Germinal center (tissue), 1 donor: ENCODE measurements at places on chromosomes 2 and 18.

DNA sequence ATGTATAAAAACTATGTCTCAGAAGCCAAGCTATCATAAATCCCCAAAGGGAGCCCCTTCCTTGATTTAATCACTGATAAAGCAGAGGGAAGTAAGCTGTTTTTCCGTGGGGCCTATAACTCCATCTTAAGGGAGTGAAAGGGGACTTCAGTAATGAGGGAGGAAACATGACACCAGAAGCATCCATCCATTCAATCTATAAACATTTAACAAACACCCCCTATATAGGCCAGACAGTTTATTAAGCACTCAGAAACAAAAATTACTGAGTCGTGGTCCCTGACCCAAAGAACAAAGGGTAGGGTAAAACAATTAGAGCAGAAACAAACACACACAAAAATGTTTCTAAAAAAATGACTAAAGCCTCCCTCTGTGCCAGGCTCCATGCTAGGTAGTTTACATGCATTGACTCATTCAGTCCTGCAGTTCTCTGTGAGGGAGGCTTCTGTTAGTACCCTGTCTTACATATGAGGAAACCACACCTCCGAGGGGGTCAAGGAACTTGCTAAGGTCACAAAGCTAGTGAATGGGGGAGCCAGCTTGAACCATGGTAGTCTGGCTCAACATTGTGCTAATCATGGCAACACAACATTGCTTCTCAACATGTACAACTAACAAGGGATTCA lies 472.1 kb downstream of the CDH2 start:
- DNase-seq, result no peak

GRCh38 chr18:10852385-10853303 lies 296.7 kb downstream of the PIEZO2 start:
- DNase-seq, result no peak

- no peak for DNase-seq
Measured at GRCh38 chr2:202780514-202781021, 91.0 kb downstream of the ICA1L start.

- DNase-seq, result no peak
Measured at GRCh38 chr2:97701186-97701585, 12.2 kb upstream of the ZAP70 start.

DNA sequence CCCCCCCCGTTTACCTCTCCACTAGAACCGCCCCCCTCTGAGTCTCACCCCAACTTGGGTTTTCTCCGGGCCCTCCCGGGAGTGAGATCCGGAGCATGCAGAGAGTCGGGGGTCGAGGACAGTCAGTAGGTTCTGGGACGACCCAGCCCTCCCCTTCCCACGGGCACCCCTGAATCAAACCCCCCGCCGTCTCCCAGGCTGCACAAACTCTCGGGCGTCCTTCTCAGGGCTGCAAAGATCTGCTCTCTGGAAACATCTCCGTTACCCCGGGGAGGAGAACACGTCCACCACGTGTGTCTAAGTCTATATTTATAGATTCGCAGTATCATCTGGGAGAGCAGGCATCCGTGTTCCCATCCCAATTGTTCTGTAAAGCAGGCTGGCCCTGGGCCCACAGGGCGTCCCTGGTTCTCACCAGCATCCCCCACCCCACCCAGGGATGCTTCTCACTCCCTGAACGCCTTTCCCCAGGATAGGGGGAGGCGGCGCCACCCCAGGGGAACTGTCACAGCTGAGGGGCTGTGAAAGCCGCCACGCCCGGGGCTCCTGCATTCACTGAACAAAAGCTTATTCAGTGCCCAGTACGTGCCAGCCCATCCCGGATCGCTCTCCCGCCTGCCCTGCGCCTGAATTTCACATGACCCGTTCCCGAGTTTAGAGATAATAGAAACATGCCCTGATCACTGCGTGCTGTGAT lies 765 bp upstream of the DIPK1C start:
- no peak for DNase-seq

- peak; percentile 5 for DNase-seq
Measured at GRCh38 chr18:53909668-53910067, 314.8 kb downstream of the MBD2 start.

DNA sequence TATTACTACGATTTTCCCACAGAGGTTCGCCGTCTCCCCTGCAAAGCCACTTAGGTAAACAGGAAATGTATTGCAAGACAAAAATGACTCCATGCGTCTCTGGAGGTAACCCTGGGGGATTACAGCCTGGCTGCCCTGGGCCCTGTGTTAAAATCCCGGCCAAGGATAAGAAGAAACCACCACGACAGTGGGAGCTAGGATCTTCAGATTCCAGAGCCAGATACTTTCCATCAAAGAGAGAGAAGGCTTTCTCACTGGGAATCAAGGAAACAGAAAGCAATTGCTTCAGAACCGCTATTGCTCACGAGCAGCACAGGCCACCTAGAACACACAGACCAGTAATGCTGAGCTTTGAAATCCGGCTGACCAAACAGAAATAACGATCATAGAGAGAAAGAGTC lies 97.9 kb upstream of the ZNF516 start:
- no peak for DNase-seq

- DNase-seq, result no peak
Measured at GRCh38 chr2:40665493-40666232, 213.8 kb upstream of the SLC8A1 start.

DNA sequence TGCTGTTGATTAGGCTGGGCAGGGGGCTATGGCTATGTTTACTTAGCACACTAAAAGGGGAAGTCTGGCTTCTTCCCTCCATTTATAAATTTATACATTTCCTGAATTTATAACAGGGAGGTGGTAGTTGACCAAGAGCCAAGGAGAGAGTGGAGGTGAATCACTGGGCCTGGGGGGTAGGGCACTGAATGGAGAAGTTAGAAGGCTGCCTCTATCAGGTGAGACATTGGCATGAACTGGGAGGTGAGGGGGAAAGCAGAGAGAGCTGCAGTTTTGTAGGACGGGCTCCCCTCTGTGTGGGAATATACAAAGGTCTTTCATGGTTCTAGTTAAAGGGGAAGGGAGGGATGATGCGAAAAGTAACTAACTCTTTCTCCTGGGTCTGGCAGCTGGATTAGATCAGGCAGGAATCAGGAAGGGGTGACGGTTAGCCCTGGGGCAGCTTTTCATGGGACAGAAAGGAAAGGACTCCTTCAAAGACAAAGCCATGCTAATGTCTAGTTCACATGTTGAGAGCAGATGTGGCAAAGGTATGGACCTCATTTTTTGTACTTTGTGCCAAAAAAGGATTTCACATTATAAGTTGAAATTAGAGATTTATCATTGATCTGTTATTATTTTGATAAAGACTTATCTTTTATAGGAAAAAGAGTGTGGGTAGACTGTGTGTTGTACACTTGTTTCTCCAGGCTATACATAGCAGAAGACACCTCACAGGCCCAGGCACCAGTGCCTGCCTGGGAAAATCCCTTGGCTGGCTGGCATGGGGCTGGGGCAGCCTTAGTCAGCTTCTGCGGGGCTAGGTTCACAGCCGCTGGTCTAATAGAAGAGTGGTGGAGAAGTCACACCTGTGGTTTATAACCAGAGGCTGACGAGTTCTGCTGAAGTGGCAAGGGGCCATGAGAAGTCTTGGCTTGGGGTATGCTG lies 158.7 kb downstream of the CLIP4 start:
- no peak for DNase-seq

DNA sequence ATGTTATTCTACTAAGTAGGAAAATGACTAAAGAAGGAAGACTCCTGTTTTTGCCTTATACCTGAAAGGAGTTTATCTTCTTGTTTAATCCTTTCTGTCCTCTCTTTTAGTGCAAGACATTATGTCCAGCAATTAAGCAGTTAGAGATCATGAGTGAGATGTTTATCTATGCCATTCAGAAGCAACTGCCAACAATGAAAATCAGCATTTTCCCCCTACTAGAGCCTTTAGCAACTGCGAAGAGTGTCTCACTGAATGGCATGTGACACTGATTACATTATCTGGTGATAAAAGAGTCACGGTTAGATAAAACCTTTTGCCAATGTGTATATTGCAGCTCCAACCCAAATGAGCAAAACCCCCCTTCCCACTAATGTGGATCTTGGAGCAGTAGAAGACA lies 357.7 kb upstream of the SYT4 start:
- DNase-seq, result no peak

DNA sequence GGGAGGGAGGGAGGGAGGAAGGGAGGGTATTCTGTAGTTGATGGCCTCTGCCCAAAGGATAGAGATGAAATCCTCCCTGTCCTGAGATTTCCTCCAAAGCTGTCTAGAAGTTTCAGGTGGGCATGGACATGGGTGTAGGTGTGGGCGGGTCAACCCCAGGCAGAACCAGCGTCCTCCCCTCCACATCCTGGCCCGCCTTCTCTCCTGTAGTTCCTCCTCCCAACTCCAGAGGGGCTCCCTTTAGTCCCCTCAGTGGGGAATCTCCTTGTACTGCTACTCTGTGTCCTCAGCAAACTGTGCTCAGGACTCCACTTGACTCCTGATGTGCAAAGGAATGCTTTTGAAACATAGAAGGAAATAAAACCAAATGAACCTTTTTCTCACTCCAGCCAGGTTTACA lies 88.1 kb downstream of the MRPS9 start:
- DNase-seq, result no peak

DNA sequence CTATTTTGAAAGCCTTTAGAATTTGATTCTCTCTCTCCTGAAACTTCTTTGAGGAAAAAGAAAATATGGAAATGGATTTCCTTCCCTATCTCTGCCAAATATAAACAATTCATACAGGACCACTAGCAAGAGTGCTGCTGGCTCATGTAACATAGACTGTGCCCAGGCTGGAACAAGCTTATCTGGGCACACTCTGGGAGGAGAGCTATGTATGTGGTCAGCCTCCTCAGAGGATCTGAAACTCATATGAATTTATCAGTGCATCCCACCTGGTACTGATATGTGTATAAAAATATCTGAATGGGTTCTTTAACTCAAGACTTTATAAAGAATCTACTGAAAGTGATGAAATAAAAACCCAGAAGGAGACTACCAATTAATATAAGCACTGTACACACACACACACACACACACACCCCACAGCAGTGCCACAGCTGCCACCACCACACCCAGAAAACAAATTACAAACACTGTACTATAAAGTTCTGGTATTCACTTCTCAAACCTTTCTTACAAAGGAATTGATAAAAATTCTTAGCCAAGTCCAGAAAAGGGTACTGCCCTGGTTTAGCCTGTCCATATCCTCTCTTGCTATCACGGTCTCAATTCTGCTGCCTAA lies 115.6 kb downstream of the IRS1 start:
- no peak for DNase-seq

DNA sequence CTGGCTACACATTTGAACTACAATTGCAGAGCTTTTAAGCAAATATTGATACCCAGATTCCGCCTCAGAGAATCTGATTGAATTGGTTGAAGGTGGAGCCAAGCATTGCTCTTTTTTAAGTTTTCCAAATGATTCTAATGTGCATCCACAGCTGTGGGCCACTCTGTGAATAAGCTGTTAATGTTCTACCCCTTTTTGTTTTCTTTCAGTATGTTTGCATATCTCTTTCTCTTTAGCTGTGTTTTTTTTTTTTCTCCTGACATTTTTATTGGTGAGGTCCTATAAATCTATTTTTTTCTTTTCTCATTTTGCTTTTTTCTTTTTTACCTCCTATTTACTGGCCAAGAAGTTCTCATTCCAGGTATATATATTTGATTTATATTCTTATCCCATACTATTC lies 6.5 kb downstream of the SCN3A start:
- DNase-seq, result no peak

- no peak for DNase-seq
Measured at GRCh38 chr2:177537213-177537612, 144.6 kb downstream of the AGPS start.

DNA sequence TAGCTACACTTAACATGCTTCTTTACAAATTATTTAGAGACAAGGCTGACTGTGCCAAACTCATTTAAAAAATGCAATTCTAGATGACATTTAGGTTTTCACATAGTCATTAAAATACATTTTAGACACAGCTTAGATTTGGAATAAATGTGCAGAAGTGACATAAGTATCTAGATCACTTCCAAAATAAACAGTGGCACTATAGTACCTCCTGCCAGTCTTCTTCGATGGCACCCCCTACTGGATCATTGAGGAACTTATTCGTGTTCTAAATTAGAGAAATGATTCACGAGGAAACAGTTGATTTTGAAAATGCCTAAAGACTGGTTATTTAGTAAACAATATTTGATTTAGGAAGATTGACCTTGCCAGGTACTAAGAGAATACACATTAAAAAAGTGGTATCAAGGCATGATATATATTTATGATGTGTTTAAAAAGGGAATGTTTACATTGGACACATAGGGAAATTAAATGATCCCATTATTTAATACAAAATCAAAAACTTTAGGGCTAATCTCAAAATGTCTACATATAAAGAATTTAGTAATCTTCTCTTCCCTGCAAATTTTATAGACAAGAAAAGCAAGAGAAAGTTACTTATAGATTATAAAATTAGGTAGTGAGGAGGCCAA lies 323.9 kb downstream of the XIRP2 start:
- DNase-seq, result peak; percentile 26

DNA sequence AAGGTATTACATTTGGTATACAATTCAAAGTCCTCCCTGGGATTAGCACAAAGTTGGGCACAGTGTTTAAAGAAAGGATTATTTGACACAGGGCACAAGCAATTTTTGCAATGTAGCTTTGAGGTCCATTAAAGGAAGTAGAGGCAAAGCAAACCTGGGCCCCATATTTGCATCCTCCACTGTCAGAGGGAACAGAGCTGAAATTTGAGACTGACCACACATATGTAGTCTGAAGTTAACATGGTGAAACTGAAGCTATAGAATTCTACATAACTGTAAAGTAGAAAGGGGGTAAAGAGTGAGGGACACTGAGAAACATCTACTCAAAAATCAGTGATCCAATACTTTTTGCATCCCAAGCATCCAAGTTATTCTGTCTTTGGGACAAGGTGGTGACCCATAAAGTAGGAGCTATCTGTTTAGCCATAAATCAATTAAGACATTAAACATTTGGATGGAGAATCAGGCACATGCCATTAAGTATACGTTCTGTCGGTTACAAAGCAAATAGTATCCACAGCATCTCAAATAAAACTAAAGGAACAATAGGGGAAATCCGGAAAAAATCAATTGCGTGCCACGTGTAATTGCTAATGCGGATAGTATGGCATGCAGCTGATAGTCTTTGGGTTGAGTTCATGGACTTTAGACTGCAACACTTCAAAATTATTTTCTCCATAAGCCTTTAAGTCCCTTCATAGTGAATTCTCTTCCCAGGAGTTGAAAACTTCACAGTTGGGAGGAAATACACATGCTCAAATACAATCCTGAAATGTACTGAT lies 72.6 kb downstream of the PLEKHM3 start:
- no peak for DNase-seq

DNA sequence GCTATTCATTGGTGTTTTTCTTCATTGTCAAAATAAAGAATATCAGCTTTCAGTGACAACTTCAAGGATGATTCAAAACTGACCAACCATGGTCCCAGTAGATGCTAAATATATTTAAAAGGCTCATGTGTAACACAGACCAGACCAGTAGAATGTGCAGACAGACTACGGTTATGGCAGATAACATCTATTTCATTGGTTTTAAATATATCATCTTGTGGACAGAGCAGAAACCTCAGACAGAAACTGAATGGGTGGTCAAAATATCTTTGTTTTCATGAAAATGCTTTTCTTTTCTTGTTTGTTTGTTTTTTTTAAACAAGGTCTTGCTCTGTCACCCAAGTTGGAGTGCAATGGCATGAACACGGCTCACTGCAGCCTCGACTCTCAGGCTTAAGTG lies 107.4 kb upstream of the CREB1 start:
- DNase-seq, result no peak

GRCh38 chr18:68915061-68915460 lies 117.2 kb downstream of the CCDC102B start:
- DNase-seq, result no peak
